ENCODE measurements at places on chromosomes 3 and 15. TPM values are rescaled to one million over a fixed set of nuclear protein-coding genes. Genes with fewer than 3 reads are reported as not detected.

FBXO45 gene
- 19.8 TPM for total RNA-seq

TAGLN3 gene
- 6.4 TPM for total RNA-seq

SPATA12 gene
- 0.22 TPM for total RNA-seq

SOX14 gene
- total RNA-seq: 0.57 TPM

HDC gene
- total RNA-seq: not detected

FILIP1L gene
- 0.22 TPM for total RNA-seq

CHRNA7 gene
- 4.4 TPM for total RNA-seq

- DNase-seq: no peak
These were observed 8.4 kb downstream of the ST6GAL1 start for GRCh38 chr3:186938716-186939115.

GRCh38 chr3:51622413-51622812, 48.6 kb upstream of the TEX264 start:
- no peak for DNase-seq

DNA sequence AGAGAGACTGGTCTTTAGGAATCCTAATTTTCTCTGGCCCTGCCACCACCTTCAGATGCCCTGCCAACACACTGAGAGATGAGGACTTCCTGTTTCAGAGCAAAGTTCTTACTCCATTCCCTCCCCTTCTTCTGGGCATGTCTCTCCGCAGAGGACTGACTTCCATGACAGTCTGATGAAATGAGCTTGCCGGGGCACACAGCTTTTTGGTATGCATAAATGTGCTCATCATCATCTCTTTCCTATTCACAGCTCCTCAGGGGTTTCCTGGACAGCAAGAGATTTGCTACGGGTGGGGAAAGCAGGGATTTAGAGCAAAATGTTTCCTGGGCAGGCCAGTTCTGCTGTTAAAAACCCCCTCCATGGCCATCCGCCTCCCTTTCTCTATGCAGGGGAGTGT, 27.6 kb upstream of the SEMA6D start:
- DNase-seq: no peak

DNA sequence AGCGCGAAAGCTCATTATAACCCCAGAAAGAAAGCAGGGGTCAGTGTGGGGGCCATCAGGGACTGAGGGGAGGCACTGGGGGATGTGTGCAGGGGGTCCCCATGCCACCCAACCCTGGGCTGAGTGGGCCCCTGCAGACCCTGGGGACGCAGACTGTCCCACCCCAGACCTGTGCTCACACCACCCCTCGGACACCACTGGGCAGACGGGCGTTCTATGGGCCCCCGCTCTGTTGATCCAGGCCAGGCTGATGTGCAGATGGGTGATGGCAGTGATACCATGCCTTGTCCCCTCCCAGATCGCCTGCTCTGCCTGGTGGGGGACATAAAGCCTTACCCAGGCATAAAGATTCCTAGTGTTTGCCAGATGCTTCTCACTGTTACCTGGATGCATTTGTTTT, 259.7 kb upstream of the TLE3 start:
- no peak for DNase-seq

DNA sequence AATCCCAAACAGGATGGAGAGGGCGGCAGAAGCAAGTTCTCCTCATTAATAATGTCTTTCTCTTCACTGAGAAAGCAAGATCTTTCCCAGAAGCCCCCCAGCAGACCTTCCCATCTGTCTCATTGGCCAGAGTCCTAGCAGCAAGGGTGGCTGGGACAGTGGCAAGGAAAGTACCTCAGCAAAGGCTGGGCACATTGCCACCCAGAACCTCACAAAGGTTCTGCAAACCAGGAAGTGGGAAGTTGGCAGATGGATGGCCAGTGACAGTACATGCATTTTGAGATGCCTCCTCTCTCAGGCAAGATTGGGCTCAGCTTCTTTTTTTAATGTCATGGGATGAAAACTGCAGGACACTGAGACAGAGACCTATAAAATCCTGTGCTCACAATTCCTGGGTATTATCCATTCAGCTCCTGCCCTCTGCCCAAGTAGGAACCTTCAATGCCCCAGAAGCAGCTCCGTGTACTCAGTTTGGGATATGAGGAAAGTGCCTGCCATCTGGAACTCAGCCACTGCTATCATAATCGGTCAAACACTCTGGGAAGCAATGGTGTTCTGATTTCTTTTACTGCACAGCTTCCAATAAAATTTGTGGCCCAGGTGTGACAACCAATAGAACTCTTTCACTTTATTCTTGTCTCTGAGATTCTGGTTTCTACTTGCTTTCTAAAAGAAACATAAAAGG, 25.5 kb downstream of the DPH3 start:
- no peak for DNase-seq

- no peak for DNase-seq
These were observed 319.7 kb downstream of the UACA start for GRCh38 chr15:70443486-70444273.

- no peak for DNase-seq
These were observed 64.0 kb upstream of the PLSCR4 start for GRCh38 chr3:146314871-146315270.

DNA sequence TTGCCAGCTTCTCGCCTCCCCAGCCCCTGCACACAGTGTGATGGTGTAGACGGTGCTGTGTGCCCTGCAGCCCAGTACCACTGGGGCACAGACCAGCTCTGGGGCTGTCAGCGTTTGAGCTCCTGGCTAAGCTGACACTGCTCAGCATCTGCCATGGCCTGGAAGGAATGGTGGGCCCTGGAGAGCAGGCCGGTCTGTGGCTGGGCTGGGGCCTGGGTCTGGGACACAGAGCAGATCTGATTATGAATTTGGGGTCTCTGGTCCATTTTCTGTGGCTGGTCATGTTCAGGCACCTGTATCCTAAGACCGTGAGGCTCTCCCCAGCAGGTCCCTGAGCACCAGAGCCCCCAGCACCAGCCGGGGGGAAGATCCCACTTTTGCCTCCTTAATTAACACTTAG, 34.7 kb downstream of the HCN4 start:
- DNase-seq: no peak

DNA sequence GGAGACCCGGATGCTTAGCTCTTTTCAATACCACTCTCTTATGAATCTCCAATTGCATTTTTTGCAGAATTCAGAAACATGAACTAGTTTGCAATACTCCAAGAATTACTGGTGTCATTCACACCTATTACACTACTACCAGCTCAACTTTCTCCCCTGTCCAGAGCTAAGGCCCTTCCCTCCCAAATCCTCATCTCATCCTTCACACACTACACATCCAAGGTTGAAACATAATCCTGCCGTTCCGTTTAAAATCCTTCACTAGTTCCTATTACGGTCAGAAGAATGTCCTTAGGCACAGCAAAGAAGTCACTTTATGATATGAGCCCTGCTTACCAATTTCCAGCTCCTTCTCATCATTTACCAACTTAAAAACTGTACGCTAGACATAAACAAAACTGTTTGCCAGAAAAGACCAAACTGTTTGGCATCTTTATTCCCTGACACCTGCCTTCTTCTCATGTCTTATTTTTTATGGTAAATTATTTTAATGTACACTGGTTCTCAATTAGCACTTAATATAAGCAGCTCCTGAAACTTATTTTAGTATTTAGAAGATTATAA, 22.6 kb downstream of the TBL1XR1 start:
- DNase-seq: no peak

DNA sequence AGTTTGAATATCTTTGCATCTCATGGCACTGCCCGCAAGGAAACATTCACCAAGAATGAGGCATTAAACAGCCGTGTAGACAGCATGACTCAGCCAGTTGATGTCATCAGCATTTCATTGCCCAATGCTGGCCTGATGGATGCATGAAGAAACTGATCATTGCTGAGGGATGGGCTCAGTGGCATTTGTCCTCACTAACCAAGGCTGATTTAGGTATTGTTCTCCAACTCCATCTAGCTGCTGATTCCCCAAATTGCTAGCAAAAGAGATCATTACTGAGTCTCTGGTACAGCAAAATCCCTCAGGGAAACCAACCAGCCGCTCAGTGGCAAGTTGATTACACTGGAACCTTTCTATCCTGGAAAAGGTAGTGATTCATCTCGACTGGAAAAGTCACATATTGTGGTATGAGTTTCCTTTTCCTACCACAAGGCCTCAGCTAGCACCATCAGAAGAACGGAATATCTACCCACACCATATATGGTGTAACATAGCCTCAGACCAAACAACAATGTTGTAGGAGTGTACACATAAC, 186.5 kb upstream of the GAP43 start:
- peak; percentile 35 for DNase-seq

DNA sequence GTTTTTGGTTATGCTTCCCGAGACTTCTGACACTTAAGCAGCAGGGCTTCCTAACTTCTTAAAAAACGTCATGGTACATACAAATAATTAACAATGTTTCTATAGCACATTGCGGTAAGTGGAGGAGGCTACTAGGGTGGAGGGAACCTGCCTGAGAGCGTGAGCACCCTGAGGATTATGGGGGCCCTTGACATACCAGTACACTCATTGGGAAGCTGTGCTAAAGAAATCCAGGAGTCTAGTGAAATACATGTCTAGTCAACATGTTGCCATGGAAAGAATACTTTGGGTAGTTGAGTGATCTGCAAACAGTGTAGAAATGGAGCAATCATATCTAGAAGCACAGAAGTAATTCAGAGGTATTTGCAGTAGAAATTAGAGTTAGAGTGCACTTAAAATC, 39.2 kb upstream of the MAPKBP1 start:
- DNase-seq: no peak

DNA sequence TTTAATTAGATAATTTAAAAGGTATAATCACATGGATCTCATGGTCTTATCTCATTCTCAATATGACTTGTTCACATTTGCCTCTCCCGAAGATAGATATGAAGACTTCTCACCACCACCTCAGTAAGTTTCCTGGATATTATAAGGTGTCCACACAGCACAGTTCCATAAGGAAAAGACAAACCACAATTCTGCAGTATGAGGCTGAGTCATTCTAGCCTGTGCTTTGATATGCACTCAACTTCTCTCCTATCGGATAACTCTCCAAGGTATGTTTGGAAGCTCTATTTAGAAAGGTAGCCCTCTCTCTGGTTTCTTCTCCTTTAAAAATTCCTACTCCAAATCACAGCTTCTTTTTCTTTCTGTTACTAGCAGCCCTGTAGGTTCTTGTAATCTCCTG, 612.8 kb downstream of the ZPLD1 start:
- DNase-seq: no peak

DNA sequence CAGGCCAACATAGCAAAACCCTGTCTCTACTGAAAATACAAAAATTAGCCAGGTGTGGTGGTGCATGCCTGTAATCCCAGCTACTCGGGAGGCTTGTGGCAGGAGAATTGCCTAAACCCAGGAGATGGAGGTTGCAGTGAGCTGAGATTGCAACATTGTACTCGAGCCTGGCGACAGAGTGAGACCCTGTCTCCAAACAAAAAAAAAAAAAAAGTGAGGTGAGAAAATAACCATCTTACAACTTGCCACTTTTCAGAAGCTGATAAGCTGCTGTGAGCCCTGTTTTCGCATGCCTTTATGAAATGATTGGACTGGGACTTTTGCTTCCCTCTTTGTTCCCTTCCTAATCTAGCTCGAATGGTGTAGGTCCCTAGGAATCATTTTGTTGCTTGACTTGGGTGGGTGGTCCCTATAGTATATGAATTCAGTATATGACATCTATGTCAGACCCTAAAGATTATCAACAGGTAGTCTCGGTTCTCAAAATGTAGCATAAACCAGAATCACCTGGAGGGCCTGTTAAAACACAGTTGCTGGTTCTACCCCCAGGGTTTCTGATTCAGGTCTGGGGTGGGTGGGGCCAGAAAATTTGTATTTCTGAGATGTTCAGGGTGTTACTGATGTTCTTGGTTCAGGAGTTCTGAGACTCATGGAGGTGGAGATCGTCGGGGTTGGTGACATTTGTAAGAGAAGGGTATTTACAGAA, 107.9 kb downstream of the FNDC3B start:
- no peak for DNase-seq

GRCh38 chr3:12980596-12981290, 92.5 kb downstream of the IQSEC1 start:
- DNase-seq: no peak

DNA sequence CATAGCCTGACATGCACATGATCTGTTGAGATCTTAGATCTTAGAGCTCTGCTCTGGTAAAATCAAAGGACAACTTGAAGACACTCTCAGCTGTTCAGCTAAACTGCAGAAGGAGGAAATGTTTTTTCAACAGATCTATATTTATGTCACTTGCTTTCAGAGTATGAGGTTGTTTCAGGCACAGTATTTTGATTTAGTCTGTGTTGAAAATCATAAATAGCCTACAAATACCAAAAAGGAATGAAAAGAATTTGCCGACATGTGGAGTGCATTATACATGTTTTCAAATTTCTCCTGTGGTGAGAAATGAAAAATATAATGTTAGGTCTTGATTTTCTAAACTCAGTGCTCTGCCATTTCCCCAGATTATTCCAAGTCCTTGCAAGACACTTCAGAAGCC, 1118.4 kb downstream of the TBL1XR1 start:
- DNase-seq: no peak

- no peak for DNase-seq
These were observed 114.0 kb upstream of the POU1F1 start for GRCh38 chr3:87390353-87390752.

DNA sequence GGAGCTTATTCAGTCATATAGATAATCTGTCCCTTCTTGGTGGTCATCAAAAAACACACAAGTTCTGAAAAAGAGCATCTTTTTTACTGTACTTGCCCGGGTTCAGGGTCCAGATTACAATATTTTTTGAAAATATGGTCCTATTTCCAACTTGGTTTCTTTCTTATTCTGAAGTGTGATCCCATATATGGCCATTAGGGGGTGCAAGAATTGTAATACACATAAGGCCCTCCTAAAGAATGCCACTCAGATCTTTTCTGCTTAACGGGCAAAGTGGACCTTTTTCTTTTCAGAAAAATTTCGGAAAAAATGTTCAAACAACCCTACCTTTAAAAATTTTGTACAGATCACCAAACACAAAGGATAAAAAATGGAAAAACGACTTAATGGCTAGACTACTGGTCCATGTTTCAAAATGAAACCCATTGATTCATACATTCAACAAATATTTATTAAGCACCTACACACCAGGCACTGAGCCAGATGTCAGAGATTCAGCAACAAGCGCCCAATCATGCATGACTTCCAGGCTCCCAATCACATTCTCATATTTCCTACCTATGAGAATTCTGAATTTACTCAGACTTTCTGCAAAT, 102.0 kb upstream of the MYRIP start:
- no peak for DNase-seq

GRCh38 chr15:40545457-40545856, 19.4 kb downstream of the CCDC32 start:
- no peak for DNase-seq

GRCh38 chr15:35181538-35181937, 96.4 kb upstream of the NANOGP8 start:
- no peak for DNase-seq

Measured in H9 (cell line).